ENCODE measurements at places on chromosomes 12 and 14.

DNA sequence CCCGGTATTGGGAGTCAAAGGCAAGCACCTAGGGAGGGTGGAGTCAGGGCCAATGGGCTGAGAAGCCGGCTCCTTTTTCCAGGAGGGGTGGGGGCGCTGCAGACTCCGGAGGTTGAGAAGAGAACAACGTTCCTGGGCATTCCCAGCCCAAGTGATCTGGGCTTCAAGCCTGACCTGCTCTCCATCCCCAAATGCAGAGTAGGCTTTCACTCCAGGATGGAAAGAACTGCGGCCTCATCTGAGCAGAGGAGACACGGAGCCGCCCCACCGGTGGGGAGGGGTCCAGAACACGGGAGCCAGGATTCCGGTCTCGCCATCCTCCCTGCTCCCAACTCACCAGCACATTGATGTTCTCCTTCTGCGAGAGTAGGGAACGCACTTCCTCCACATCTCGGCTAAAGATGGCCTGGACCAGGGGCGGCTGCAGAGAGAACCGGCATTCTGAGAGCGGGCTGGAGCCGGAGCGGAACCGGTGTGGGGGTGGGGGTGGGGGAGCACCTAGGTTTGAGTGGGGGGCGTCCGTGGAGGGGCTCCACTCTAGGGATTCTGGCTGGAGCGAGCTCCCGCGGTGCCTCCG is 605 bp downstream of the ANKRD52 start:
- no peak for DNase-seq

DNA sequence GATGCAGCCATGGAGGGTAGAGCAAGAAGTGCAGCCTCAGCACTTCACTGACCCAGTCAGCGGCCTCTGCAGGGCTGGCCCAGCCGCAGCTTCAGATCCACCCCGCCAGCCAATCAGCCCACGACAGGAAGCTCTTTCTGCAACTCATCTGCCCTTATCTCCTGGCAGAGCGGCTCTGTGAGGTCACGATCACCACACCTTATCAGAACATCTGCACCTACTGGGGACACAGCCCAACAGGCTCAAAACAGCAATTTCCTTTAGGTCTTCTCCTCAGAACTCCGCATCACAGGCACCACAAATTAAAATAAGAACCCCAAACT is 287.3 kb downstream of the BCL11B start:
- DNase-seq = peak; percentile 24

- DNase-seq = no peak
Measured at GRCh38 chr14:71163842-71164629, 256.8 kb downstream of the PCNX1 start.

- DNase-seq = no peak
Measured at GRCh38 chr12:29253906-29254625, 105.0 kb downstream of the FAR2 start.

- DNase-seq = no peak
Measured at GRCh38 chr12:65302891-65303290, 24.4 kb downstream of the MSRB3 start.

- no peak for DNase-seq
Measured at GRCh38 chr14:55107766-55108554, 21.1 kb upstream of the LGALS3 start.

GRCh38 chr14:33928895-33929294 is 22.0 kb downstream of the EGLN3 start:
- DNase-seq = no peak

- no peak for DNase-seq
Measured at GRCh38 chr14:69755296-69755695, 11.6 kb upstream of the SRSF5 start.

DNA sequence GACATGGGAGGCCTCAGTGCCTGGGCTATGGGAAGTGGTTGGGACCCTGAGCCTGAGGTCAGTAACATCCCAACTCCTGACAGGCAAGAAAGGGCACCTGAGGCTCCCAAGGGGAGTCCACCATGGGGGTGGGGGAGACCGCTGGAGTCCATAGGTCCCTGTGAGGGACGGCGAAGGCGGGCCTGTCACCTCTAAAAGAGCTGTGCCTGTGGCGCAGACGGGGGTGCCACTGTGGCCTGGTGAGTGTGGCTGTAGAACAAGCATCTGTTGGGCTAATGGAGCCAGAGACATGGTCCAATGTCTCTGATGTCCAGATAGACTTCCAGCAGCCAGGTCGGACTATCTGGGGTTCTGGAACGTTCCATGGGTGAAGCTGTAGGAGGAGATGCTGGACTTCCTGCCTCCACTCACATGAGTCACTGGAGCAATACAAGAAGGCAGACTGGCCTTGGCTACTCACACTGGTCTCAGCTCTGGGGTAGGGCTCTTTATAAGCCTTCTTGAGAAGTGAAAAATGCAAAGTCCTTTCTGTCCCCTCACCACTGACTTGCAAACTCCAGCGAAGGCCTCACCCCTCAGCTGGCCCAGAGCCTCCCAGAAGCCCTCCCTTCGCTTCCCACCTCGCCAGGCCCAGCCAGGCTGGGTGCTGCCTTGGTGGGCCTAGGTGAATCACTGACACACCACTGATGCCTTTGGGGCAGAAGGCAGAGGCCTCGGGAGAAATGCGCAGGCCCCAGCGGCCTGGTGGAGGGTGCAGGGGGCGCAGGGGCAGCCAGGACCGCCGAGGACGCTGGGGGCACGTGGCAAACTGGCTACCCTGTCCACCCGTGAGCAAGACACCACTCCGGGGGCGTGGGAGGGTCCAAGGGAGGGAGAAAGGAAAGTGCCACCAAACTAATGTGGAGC is 1.1 kb upstream of the TRAF3 start:
- DNase-seq = no peak

Data from stimulated activated CD4-positive, alpha-beta T cell treated with anti-CD3 and anti-CD28 coated beads, Interleukin-1b, Interleukin-23, amount 100 ng/mL, for 1 hour (primary cell).